Karpas-422 (cell line): ENCODE measurements at places on chromosomes 13 and 19. TPM values are rescaled to one million over a fixed set of nuclear protein-coding genes. Genes with fewer than 3 reads are reported as not detected.

Gene IGLON5
- total RNA-seq = not detected in 2 replicates

Gene SEMA6B
- not detected in 2 replicates for total RNA-seq

Gene PSG6
- total RNA-seq = not detected in 2 replicates

Gene MRPL54
- 44.2 and 76.7 TPM in 2 replicates for total RNA-seq

Gene TSHZ3
- total RNA-seq = not detected in 2 replicates

Gene GSX1
- total RNA-seq = not detected in 2 replicates

Gene KCNJ14
- 0.69 and 1.1 TPM in 2 replicates for total RNA-seq

Gene LINGO3
- total RNA-seq = not detected in 2 replicates

Gene FAM32A
- 55.7 and 92.2 TPM in 2 replicates for total RNA-seq

Gene AMH
- total RNA-seq = 1.9 and 7.2 TPM in 2 replicates

Gene FOXA3
- 0.69 TPM in 1 of 2 replicates, not detected in the other for total RNA-seq
